ENCODE measurements at places on chromosomes 1 and 21. TPM values are rescaled to one million over a fixed set of nuclear protein-coding genes. Genes with fewer than 3 reads are reported as not detected.

The CAPN8 gene
- not detected for total RNA-seq

DNA sequence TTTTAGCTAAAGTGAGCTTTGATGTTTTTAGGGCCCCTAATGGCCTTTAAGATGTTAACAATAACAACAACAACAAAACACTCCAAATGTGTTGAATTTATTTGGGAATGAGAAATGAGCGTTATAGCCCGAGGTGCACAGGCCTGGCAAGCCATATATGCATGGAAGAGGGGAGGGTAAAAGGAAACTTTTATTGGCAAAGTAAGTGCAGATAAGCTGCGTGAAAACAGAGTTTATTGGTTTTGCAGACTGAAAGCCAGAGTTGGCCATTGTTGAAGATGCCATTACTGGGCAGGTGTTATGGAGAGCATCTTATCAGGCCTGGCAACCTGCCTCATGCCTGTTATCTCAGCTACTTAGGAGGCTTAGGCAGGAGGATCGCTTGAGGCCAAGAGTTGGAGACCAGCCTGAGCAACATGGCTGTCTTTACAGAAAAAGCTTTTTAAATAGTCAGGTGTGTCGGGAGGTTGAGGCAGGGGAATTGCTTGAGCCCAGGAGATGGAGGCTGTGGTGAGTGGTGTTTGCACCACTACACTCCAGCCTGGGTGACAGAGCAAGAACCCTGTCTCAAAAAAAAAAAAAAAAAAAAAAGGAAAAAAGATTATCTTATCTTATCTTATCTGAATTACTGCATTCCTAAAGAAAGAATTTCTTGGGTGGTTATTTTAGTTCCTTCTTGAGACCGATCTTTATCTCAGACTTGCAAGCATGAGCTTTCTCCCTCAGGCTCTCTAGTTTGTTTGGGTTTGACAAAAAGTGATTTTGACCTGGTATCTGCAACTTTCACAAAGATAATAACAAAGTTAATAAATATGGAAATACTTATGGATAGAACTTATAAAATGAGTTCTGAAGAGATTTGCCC, 1.7 kb downstream of the PATJ start:
- H3K27me3 ChIP-seq = no peaks in the 10 kb centered on the region
- no peak overlapping the region for H3K27ac ChIP-seq
- DNase-seq = no peak
- no peak overlapping the region for H3K4me3 ChIP-seq

DNA sequence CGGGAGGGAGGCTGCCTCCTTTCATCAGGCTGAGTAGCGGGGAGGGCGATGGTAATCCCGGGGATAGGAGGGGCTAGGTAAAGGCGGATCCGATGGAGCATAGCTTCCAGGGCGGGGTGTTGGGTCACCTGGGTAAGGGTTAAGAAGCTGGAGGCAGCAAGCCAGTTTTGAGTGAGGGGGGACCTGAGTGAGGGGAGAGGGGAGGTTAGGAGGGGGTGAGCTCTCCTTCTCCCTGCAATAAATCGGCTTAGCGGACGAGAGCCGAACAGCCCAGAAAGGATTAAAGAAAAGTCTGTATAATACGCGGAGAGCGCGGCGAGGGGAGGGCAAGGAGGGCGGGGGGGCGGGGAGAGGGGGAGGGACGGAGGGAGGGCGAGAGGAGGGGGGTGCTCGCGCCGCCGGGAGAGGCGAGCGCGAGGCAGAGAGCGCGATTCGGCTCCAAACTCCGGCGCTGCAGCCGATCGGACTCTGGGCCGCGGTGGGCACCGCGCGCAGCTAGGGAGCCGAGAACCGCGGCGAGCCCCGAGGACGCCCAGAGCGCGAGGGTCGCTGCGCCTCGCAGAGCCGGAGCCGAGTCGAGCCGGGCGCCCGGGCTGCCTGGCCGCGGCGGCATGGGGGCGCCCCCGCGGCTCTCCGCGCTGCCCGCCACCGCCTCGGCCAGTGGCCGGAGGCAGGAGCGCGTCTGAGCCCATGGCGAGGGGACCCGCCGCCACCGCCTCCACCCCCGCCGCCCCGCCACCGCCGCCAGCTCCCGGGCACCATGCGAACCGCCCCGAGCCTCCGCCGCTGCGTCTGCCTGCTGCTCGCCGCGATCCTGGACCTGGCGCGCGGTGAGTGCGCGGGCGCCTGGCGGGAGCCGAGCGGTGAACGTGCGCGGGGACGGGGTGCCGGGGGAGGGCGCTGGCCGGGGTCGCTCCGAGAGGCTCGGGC, at the start of gene IGSF21:
TSS of gene IGSF21 (plus strand) at position 430 of the 930 bp plus-strand sequence. CDS start at position 761, 331 bp downstream.
- no peak within 1 kb of the TSS for H3K27ac ChIP-seq
- H3K4me1 ChIP-seq = no peaks in the 10 kb centered on the region
- H3K4me3 ChIP-seq = no peak within 1 kb of the TSS
- H3K36me3 ChIP-seq = no peaks in the 10 kb centered on the region

GRCh38 chr1:58551186-58552140, 4.9 kb upstream of the OMA1 start:
- H3K27me3 ChIP-seq = peaks cover 6% of the 10 kb centered on the region
- H3K27ac ChIP-seq = no peak overlapping the region
- DNase-seq = no peak
- H3K4me3 ChIP-seq = no peak overlapping the region
- no peaks in the 10 kb centered on the region for H3K4me1 ChIP-seq

The NASP gene
- total RNA-seq = 157 TPM

Data from endothelial cell of umbilical vein (primary cell).